ENCODE measurements at places on chromosomes 12 and 14.

GRCh38 chr14:86852530-86852929 lies 1140.5 kb downstream of the GALC start:
- no peak for DNase-seq

- DNase-seq: no peak
Measured at GRCh38 chr12:58359084-58359483, 417.7 kb downstream of the ATP23 start.

GRCh38 chr12:124610021-124610612 lies 42.7 kb upstream of the NCOR2 start:
- DNase-seq: no peak

DNA sequence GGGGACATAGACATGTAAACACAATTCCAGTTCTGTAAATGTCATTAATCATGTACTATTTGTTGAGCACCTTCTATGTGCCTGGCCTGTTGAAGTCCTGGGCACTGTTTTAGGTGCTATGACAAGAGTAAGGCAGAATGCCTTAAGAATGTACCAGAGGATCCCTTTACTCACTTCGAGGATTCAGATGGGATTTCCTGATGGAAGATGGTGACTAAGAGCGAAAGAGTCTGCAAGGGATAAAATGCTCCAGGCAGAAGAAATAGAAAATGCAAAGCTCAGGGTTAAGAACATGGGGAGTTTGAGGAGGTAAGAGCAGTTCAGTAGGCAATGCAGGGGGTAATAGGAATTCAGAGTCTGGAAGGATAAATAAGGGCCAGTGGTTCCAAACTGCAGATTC lies 671.3 kb upstream of the TBX3 start:
- DNase-seq: no peak

GRCh38 chr12:58169826-58170225 lies 228.5 kb downstream of the ATP23 start:
- no peak for DNase-seq

DNA sequence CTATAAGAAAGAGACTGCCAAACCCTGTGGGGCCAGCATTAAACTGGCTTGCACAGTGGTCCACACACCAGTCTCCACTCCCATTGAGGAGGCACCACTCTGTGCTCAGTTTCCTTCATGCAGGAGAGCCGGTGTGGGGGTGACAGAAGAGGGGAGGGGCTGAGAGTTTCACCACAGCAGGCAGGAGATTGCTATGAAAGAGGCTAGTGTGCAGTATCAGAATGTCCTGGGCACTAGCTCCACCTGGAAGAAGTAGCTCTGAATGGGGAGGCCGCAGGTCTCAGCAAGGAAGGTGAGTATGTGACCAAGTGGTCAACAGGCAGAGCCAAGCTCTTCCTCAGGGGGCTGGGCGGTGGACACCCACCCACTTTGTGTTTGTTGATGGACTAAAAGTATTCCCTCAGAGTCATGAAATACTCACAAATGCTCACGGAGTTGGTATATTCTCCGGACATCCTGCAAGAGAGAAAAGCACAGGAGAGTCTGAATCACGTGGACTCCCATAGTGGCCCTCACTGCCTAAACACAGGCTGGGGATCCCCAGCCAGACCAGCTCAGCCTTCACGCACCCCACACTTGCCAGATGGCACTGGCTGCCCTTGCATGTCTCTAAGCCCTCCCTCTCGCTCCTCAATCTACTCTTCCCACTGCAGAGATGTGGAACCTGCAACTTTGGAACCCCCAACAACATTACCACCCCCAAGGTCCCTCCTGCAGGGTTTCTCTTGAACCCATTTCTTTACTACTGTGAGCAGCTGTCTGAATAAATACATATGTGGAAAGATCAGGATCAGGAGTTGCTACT lies 7.8 kb upstream of the KRT72 start:
- no peak for DNase-seq

DNA sequence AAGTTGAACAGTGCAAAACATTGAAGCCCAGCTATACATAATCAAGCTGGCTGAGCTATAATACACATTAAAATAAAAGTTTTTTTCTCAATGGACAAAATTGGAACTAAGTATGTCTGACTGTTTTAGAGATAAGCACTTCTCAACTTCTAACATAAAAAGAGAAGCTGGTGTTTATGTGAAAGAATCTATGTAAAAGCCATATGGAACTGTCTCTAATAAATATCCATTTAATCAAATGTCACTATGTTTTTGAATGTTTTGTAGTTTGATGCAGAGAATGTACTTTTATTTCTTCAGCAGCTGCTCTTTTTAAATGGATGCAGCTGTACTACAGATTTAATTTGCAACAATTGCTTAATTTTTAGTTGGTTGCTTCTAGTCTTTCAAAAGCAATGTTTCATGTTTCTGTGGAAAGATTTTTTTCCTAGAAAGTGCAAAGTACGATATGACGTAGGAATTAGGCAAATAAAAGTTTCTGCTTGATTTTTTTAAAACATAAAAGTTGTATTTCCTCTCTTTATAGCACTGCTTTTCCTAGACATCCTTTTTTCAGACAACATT lies 114.2 kb downstream of the PDE3A start:
- DNase-seq: no peak

- DNase-seq: no peak
Measured at GRCh38 chr12:120132054-120132836, 15.7 kb upstream of the RAB35 start.

Measured in RCC 7860 (cell line).